ENCODE measurements at places on chromosomes 12 and 14.

- H3K4me1 ChIP-seq: peaks cover 12% of the 10 kb centered on the region
- no peaks in the 10 kb centered on the region for H3K27me3 ChIP-seq
- H3K27ac ChIP-seq: peak overlapping the region; percentile 39
- no peak overlapping the region for H3K4me3 ChIP-seq
Observed at GRCh38 chr12:22588817-22589216, 36.2 kb upstream of the ETNK1 start.

DNA sequence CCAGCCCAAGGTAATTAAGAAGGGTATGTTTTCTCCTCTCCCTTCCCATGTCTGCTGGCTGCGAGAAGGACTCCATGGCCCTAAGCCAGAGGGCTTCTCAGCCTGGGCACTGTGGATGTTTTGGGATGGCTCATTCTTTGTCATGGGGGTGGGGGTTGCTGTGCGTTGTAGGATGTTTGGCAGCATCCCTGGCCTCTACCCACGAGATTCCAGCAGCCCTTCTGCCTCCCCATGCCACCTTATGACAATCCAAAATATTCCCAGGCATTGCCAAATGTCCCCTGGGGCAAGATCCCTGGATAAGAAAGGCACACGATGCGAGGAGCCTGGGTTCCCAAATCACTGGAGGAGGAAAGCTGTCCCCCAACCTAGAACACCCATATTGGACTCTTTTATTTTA lies 36.4 kb downstream of the DAO start:
- no peak for DNase-seq
- peaks cover 2% of the 10 kb centered on the region for H3K4me1 ChIP-seq
- H3K4me3 ChIP-seq: no peak overlapping the region
- no peaks in the 10 kb centered on the region for H3K27me3 ChIP-seq
- H3K27ac ChIP-seq: no peak overlapping the region

- H3K4me1 ChIP-seq: peaks cover 15% of the 10 kb centered on the region
- no peak for DNase-seq
- no peaks in the 10 kb centered on the region for H3K36me3 ChIP-seq
- H3K27me3 ChIP-seq: peaks cover 2% of the 10 kb centered on the region
- no peak overlapping the region for H3K27ac ChIP-seq
- no peak overlapping the region for H3K4me3 ChIP-seq
Observed at GRCh38 chr12:75853626-75854025, 177.9 kb downstream of the PHLDA1 start.

DNA sequence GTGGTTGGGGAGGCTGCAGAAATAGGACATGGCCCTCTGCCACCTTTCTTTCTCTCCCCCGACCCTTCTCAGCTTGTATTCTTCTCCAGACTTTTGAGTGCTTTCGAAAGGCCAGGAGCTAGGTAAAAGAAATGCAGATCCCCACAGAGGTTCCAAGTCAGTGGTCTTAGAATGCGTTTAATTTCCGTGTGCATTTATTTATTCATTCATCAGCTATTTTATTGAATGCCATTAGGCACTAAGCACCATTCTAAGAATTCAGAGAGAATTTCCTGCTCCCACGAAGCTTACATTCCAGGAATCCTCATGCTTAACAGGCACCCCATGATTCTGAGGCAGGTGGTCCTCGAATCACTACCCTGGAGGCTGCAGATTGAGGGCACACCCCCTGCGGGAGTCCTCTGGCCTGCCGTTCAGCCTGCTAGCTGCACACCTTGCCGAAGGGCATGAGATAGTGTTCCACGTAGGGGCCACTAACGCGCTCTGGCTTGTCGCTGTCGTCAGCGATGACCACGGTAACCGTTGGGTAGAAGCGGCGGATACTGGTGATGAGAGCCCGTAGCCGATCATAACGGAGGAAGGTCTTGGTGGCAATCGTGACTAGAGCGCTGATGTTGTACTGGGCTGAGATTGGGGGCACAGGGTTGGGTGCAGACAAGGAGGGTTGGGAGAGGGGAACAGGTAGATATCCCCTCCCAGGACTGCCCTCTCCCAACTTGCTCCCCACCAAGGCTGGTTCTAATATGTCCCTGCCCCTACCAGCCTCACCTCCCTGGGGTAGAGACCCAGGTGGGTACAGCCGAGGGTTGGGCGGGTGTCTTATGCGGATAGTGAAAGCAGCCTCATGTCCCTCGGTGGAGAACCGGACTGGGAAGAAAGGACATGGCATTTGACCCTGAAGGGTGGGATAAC lies 4.5 kb downstream of the B4GALNT1 start:
- DNase-seq: peak; percentile 7
- peaks cover 86% of the 10 kb centered on the region for H3K27me3 ChIP-seq
- no peaks in the 10 kb centered on the region for H3K4me1 ChIP-seq
- no peak overlapping the region for H3K4me3 ChIP-seq
- H3K27ac ChIP-seq: no peak overlapping the region

DNA sequence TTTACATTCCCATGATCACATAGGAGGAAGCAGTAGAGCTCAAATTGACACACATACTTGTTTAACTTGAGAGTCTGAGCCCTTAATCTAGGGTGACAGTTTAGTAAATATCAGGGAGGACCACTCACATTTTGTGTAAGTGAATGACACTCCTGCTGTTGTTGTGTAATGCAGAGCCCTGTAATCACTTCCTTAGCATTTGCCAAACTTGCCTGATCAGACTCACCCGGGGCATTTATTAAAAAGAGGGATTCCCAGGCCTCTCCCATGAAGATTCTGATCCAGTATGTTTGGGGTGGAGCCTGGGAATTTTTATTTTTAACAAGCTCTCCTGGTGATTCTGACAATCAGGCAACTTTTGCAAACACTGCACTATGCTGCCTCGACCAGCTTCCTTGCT lies 119.6 kb downstream of the NUAK1 start:
- H3K27me3 ChIP-seq: no peaks in the 10 kb centered on the region
- peaks cover 21% of the 10 kb centered on the region for H3K4me1 ChIP-seq
- no peaks in the 10 kb centered on the region for H3K36me3 ChIP-seq
- no peak overlapping the region for H3K27ac ChIP-seq
- no peak for DNase-seq

DNA sequence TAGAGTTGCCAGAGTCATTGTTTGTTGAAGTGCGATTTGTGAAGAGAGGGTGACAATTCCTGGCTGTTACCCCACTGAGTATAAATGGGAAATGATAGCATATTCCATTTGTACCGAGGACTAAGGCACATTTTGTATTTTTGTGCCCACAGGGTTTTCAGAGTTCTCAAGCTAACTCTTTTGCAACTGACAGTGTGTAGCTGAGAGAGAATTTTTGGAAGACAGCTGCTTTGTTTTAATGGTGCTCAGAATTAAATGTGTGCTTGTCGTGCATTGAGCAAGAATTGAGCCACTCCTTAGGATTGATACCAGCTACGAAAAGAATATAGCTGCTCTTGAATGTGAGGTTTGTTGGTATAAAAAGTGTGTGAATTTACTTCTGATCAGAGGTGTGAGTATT lies 21.7 kb downstream of the ANKRD13A start:
- no peak overlapping the region for H3K27ac ChIP-seq
- no peak for DNase-seq
- no peak overlapping the region for H3K4me3 ChIP-seq
- peaks cover 1% of the 10 kb centered on the region for H3K4me1 ChIP-seq

DNA sequence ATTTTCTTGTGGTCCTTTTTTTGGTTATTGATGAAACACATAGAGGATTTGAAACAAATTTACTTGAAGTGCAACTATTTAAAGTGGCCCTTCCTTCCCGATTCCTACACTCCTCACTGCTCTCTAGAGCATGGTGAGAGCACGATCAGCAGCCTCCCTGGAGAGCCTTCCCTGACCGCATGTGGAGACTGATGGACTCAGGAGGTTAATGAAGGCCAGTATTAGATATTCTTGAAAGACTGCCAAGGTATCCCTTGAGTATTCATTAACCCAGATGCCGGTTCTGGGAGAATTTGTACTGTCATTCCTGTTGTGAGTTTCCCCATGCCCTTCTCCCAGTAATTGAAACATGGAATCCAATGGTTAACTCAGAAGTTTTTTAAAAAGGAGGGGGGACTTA lies 102.8 kb upstream of the FGD4 start:
- no peak for DNase-seq
- H3K27me3 ChIP-seq: no peaks in the 10 kb centered on the region
- no peak overlapping the region for H3K4me3 ChIP-seq
- H3K4me1 ChIP-seq: peaks cover 7% of the 10 kb centered on the region

GRCh38 chr12:15423629-15424028 lies 101.3 kb downstream of the PTPRO start:
- DNase-seq: no peak
- H3K36me3 ChIP-seq: no peaks in the 10 kb centered on the region
- H3K4me3 ChIP-seq: no peak overlapping the region
- no peak overlapping the region for H3K27ac ChIP-seq
- H3K27me3 ChIP-seq: no peaks in the 10 kb centered on the region

- H3K27ac ChIP-seq: no peak overlapping the region
- H3K36me3 ChIP-seq: no peaks in the 10 kb centered on the region
- no peak overlapping the region for H3K4me3 ChIP-seq
- peaks cover 32% of the 10 kb centered on the region for H3K27me3 ChIP-seq
- H3K4me1 ChIP-seq: no peaks in the 10 kb centered on the region
Observed at GRCh38 chr12:115149279-115149678, 465.3 kb upstream of the TBX3 start.

- H3K27ac ChIP-seq: no peak overlapping the region
- no peaks in the 10 kb centered on the region for H3K27me3 ChIP-seq
- H3K4me1 ChIP-seq: no peaks in the 10 kb centered on the region
- no peak overlapping the region for H3K4me3 ChIP-seq
- no peak for DNase-seq
- H3K36me3 ChIP-seq: no peaks in the 10 kb centered on the region
Observed at GRCh38 chr12:125610971-125611370, 545.7 kb downstream of the AACS start.

DNA sequence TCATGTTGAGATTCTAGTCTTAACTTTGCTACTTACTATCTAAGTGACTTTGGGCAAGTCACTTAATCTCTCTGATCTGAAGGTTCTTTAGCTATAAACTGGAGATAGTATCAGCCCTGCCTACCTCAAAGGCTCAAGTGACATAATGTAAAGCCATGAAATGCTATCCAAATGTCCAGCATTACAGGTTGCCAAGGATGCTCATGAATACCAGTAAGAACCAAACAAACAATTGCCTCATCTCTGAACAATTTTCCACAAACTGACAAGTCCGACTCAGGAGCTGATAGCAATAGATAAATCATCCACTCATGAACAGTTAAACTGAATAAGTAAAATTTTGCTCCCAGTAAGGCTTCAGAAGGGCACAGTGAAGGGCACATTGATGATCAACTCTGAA lies 51.5 kb downstream of the LMNTD1 start:
- no peaks in the 10 kb centered on the region for H3K27me3 ChIP-seq
- H3K27ac ChIP-seq: no peak overlapping the region
- H3K36me3 ChIP-seq: peaks cover 1% of the 10 kb centered on the region
- H3K4me1 ChIP-seq: peaks cover 2% of the 10 kb centered on the region

- no peaks in the 10 kb centered on the region for H3K27me3 ChIP-seq
- no peaks in the 10 kb centered on the region for H3K4me1 ChIP-seq
- no peak for DNase-seq
- H3K36me3 ChIP-seq: peaks cover 4% of the 10 kb centered on the region
Observed at GRCh38 chr14:85934123-85934885, 404.4 kb downstream of the FLRT2 start.

DNA sequence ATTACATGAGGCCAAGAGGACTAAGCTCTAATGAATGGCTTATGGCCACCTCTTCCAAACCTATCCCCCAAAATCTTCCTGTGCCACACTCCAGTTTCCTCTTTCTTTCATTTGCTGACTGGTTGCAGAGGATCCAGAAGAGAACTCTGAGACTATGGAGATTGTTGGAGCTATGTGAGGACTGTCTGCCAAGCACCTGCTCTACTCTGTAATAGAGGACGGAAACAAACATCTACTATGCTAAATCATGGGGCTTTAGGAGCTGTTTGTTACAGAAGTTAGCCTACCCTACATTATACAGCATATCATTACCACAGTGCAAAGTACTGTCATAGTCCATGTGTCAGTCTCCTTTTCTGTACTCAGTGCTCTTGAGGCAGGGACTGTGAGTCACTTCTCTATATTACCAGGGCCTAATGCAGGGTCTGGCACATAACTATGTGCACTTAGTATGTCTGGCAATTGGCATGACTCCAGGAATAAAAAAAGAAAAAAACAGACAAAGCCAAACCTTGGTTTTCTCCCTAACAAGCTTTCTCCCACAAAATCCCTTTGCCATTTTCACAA lies 95.1 kb downstream of the RPAP3 start:
- no peak overlapping the region for H3K27ac ChIP-seq
- no peaks in the 10 kb centered on the region for H3K4me1 ChIP-seq
- H3K36me3 ChIP-seq: peaks cover 59% of the 10 kb centered on the region
- no peak for DNase-seq

- peaks cover 15% of the 10 kb centered on the region for H3K36me3 ChIP-seq
- no peak for DNase-seq
- H3K4me3 ChIP-seq: no peak overlapping the region
- peak overlapping the region; percentile 52 for H3K27ac ChIP-seq
- peaks cover 37% of the 10 kb centered on the region for H3K4me1 ChIP-seq
Observed at GRCh38 chr12:49478949-49479664, 59.7 kb upstream of the KCNH3 start.

GRCh38 chr12:32881107-32881506 lies 15.5 kb downstream of the PKP2 start:
- DNase-seq: no peak
- no peaks in the 10 kb centered on the region for H3K27me3 ChIP-seq
- no peak overlapping the region for H3K4me3 ChIP-seq
- peaks cover 34% of the 10 kb centered on the region for H3K4me1 ChIP-seq

GRCh38 chr14:26996246-26996645 lies 398.4 kb upstream of the NOVA1 start:
- H3K27me3 ChIP-seq: no peaks in the 10 kb centered on the region
- no peak for DNase-seq
- H3K4me1 ChIP-seq: no peaks in the 10 kb centered on the region
- H3K36me3 ChIP-seq: no peaks in the 10 kb centered on the region
- H3K27ac ChIP-seq: no peak overlapping the region

DNA sequence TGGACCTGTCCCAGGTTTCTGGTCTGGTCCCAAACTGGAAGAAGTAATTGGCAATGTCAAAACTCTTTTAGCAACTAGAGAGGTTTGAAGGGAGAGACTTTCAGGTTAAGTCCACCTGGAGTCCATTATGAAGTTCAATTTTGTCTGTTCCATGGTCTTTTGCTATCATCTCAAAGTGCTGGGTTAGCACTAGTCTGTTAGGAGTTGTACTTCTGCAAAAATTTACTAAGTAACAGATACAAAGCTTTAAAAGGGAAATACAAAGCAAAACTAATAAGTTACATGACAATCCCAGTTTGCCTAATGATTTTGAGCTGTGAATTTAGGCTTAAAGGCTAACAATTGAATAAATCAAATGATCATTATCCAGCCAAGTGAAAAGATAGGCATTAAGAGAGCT lies 643.9 kb downstream of the C12orf50 start:
- H3K27me3 ChIP-seq: no peaks in the 10 kb centered on the region
- peaks cover 2% of the 10 kb centered on the region for H3K36me3 ChIP-seq
- H3K4me3 ChIP-seq: no peak overlapping the region
- H3K27ac ChIP-seq: no peak overlapping the region
- no peak for DNase-seq
- H3K4me1 ChIP-seq: peaks cover 15% of the 10 kb centered on the region

DNA sequence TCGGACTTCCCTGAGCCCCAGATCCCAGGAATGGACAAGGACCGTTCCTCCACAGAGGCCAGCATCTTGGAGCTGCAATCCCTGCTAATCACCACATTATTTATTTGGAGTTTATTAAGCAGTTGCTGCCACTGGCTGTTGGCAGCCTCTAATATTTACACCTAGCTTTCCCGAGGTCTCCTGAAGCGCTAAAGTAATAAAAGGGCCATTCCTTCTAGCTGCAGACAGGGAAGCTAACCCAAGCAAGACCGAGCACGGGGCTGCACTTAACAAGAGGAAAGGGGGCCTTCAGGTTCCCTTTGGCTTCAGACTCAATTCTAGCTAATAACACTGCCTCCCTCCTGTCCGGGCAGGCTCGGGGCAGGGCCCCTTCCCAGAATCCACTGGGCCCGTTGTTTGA lies 63.7 kb downstream of the BCL11B start:
- H3K27me3 ChIP-seq: peaks cover 3% of the 10 kb centered on the region
- H3K36me3 ChIP-seq: peaks cover 4% of the 10 kb centered on the region
- H3K4me3 ChIP-seq: no peak overlapping the region

Data from progenitor cell of endocrine pancreas (in vitro differentiated cells).